ENCODE measurements at places on chromosomes 2 and 18.

GRCh38 chr2:138475277-138475776 is 26.2 kb upstream of the SPOPL start:
- DNase-seq: no peak

DNA sequence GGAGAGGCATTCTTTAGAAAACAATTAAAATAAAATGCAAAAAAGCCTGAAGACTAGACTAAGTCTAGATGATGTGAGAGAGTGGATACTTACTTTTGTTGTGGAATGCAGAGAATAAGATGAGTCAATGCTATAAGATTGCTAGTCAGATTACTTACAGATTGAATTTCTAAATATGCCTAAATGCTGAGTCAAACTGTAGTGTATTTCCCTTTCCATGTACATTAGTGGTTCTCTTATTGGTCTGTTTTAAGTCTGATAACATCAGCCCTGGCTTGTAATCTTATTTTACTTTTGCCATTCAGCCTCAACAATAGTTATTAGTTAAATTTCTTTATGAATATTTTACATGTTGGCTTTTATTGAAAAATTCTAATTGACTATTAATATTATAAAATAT is 702.7 kb downstream of the SOCS6 start:
- no peak for DNase-seq

GRCh38 chr2:127857265-127857808 is 618 bp downstream of the POLR2D start:
- DNase-seq: no peak

GRCh38 chr2:175015340-175015739 is 10.2 kb upstream of the CHN1 start:
- DNase-seq: no peak

DNA sequence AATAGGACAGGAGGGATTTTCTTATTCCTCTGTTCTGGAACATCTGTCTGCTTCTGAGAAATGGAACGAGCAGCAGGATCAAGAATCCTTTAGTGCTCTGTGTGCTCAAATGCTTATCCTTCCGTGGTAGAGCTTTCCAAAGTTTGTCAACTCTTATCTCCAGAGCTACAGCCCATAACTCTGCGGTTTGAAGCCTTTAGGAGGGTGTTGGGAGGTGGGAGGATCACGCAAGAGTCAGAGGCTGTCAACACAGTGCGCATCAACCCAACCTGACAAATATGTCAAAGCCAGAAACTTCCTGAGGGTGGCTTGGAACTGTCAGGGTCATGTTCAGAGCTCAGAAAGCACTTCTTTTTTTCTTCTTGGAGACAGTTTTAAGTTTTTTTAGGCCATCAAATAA is 95.9 kb downstream of the CRIM1 start:
- DNase-seq: no peak

DNA sequence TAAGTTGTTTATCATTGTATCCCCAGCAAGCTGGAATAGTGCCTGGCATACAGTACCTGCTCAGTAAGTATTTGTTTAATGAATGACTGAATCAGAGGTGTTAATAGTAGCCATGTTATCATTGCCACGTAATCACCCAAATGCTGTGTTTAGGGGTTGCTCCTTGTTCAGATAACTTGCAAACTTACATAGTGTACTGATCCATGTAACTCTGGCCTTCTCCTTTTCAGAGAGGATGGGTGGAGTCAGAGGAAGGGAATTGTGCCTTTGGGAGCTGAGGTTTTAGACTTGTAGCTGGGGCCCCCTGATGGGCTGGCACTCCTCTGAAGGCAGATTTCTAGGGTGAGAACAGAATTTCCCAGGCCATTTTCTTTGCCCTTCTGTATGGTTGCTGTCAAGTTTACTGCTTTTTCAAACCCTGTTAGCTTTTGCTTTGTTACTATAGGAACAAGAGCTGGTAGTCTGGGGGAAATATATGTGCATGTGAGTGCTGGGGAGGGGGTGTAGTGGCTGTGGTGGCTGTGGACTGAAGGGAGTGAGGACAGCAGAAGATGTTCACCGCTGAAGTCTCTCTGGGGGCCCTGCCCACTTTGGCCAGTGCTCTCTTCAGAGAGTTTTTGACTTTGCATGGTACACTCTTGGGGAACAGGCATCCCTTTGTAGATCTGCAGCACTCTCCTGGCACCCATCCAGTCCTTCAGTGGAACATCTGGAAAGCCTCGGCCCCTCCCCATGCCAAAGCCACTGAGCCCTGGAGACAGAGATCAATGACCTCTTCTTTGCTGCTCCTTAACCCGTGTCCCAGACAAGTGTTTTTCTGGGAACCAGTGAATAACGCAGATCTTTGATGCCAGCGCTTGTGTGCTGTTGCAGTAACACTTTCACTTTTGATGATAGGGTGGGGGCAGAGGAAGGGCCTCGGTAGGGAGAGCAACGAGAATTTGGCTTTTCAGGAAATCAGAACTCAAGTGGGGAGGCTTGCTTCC is 209.0 kb downstream of the PRKCE start:
- peak; percentile 30 for DNase-seq

- no peak for DNase-seq
Measured at GRCh38 chr2:140882671-140883620, 1247.9 kb downstream of the LRP1B start.

DNA sequence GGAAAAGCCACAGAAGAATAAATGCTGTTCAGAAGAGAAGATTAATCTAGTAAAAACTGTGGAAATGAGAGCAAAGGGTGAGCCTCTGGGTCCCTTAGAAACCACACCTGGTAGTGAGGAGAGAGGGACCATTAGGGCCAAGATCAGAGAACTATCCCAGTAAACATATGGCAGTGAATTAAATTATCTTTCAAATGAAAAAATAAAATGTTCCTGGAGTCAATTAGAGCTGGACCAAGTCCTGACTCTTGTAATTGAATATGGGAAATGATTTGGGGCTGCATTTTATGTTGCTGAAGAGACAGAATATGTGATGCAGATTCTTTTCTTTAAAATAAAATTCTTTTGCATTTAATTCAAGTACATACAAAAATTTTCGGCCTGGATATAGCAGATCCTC is 62.2 kb upstream of the PAX3 start:
- no peak for DNase-seq

GRCh38 chr2:199744724-199745123 is 106.3 kb downstream of the FTCDNL1 start:
- DNase-seq: no peak

DNA sequence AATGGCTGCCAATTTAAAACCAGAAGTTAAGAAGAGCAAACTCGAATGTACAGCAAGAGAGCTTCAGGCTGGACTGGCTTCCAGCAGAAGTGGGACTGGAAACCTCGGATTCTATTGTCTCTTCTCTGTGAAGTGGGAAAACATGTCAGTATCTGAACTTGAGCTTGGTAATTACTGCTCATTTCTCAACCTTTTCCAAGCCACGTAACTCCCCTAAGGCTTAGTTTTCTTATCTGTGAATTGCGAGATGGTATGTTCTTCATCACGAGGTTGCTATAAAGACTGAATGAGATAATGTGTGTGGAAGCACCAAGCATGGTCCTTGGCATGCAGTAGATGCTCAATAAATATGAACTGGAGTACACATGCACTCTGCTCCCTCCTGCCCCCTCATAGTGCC is 259.4 kb upstream of the SPRED2 start:
- no peak for DNase-seq

GRCh38 chr2:10814142-10814541 is 1.6 kb upstream of the PDIA6 start:
- no peak for DNase-seq

Measured in retina (tissue), 1 donor.